ENCODE measurements at places on chromosomes 2 and 18.

DNA sequence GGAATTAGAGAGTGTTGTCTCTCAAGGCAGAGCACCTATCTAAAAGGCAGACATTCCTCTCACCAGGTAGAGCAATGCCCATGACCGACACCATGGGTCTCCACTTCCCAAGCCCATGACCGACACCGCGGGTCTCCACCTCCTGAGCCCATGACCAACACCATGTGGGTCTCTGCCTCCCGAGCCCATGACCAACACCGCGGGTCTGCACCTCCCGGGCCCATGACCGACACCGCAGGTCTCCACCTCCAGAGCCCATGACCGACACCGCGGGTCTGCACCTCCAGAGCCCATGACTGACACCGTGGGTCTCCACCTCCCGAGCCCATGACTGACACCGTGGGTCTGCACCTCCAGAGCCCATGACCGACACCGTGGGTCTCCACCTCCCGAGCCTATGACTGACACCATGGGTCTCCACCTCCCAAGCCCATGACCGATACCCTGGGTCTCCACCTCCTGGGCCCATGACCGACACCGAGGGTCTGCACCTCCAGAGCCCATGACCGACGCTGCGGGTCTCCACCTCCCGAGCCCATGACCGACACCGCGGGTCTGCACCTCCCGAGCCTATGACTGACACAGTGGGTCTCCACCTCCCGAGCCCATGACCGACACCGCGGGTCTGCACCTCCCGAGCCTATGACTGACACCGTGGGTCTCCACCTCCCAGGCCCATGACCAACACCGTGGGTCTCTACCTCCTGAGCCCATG, 262.4 kb upstream of the SALL3 start:
- DNase-seq: no peak

DNA sequence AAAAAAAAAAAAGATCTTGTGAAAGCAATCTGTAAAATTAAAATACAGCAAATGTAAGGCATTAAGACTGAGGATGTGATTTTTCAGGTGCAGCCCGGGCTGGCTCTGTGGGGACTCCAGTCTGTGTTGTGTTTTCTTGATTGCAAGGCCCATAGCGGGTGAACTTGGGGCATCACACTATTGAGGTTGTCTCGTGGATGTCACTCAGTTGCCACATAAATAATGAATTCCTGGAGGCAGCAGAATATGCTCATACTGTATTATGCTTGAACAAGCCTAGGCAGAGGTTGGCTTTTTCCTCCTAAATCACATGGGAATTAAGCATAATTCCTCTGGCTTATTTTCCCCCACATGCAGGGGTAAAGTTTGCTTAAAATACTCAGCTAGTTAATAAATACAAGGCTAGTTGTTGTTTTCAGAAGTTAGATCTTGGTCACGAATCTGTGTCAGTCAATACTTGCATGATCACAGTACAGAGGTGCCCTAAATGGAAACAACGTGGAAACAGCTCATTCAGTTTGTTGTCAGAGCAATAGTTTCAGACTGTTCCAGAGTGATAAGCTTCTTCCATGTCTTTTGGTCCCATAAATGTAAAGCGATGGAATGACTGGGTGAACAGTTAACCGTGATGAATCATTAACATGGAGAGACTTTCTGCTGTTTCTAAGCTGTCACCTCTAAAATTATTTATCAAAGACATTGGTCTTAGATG, 16.4 kb downstream of the GEMIN6 start:
- no peak for DNase-seq

DNA sequence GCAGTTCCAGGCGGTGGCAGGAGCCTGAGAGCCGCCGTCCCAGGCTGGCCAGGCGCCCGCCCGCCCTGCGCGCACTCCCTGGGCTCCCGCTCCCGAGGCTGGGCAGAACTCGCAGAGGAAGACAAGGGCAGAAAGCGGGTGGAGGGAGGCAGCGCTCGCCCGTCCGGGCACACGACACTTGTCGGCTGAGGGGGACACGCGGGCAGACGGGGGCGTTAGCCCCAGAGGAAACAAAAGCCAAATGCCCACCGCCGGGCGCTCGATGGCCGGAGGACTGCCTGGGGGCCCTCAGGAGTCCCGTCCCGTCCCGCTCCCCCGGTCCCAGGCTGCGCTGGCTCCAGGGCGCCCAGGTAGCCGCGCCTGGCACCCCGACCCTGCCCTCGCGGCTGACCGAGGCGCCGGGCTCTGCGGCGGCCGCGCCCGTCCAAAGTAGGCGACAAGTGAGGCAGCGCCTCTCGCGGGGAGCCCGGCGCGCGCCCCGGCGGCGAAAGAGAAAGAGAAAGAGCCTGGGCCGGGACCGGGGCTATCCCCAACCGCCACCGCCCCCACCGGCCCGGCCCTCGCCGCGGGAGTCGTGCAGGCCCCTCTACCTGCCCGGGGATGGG, 491 bp downstream of the L3MBTL4 start:
- no peak for DNase-seq

GRCh38 chr2:144848423-144848822, 328.5 kb upstream of the ZEB2 start:
- no peak for DNase-seq

Measured in MV-4-11 (cell line).